ENCODE measurements at places on chromosomes 12 and 14.

- DNase-seq = peak; percentile 26
Measured at GRCh38 chr12:4027412-4027811, 154.2 kb upstream of the PARP11 start.

GRCh38 chr12:9646794-9647781, 22.4 kb upstream of the CLEC2D start:
- no peak for DNase-seq

- no peak for DNase-seq
Measured at GRCh38 chr12:6840330-6840729, 395 bp upstream of the GNB3 start.

- DNase-seq = no peak
Measured at GRCh38 chr14:85218982-85219381, 311.0 kb upstream of the FLRT2 start.

GRCh38 chr14:24909523-24910302, 140.2 kb downstream of the STXBP6 start:
- DNase-seq = no peak

GRCh38 chr12:7013101-7013500, 5.2 kb downstream of the LPCAT3 start:
- no peak for DNase-seq

DNA sequence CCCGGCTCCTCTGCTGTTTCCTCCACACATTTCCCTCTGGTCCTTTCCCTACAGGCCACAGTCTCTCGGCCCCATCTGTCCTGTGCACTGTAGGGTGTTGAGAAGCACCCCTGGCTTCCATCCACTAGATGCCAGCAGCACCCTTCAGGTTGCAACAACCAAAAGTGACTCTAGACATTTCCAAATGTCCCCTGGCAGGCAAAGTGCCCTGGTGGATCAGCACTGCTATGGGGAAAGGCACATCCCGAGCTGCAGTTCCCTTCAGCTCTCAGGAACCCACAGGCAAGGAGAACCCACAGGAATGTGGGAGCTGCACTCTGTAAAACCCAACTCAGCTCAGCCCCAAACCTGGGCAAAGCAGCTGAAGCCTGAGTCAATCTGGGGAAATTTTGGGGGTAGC, 77.0 kb downstream of the RBM19 start:
- no peak for DNase-seq

- no peak for DNase-seq
Measured at GRCh38 chr14:103360548-103360947, 24.7 kb upstream of the MARK3 start.

GRCh38 chr12:119592232-119592631, 1.3 kb upstream of the TMEM233 start:
- no peak for DNase-seq

All from upper lobe of left lung (tissue), 6 donors.